ENCODE measurements at places on chromosomes 2 and 18.

GRCh38 chr2:217735899-217736298 lies 266.9 kb downstream of the TNS1 start:
- no peak for DNase-seq

GRCh38 chr2:15563227-15564100 lies 2.3 kb upstream of the NBAS start:
- no peak for DNase-seq

DNA sequence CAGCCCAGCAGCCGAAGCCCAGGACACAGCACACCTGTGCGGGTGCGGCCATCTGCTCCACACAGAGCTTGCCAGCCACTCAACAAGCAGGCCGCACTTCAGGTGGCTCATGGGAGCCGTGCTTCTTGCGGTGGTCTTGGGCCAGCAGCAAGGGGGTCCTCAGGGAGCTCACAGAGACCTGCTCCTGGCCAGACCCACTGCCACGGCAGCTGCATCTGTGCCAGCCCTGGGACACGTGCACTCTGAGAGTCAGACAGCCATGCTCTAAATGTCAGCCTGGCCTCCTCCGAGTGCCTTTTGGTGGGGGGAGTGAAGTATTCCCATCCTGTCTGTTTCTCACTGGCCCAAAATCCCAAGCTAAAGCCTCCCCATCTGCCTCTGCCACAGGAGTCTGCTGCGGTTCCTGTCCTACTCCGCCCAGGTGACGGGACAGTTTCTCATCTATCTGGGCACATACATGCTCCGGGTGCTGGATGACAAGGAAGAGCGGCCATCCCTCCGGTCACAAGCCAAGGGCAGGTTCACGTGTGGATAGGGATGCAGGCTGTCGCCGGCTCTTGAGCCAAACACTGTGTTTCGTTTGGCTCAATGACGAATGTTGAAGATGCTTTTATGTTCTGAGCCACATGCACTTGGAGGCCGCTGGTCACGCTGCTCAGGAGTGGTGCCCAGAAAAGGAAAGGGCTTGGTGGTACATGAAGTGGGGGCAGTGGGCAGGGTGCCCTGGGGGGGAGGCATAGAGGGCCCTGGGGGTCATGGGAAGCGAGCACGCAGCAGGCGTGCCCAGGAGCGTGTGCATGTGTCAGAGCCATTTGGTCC lies 22.8 kb downstream of the CIDEA start:
- no peak for DNase-seq

- DNase-seq = peak; percentile 38
Measured at GRCh38 chr2:209579230-209579749, 155.4 kb downstream of the MAP2 start.

- DNase-seq = no peak
Measured at GRCh38 chr2:164420787-164421186, 200.5 kb downstream of the GRB14 start.

- peak; percentile 54 for DNase-seq
Measured at GRCh38 chr2:140442319-140442718, 1662.1 kb upstream of the NXPH2 start.

GRCh38 chr2:218125095-218125494 lies 733 bp upstream of the CXCR2 start:
- peak; percentile 10 for DNase-seq

- no peak for DNase-seq
Measured at GRCh38 chr2:212536817-212537725, 1.5 kb downstream of the ERBB4 start.

DNA sequence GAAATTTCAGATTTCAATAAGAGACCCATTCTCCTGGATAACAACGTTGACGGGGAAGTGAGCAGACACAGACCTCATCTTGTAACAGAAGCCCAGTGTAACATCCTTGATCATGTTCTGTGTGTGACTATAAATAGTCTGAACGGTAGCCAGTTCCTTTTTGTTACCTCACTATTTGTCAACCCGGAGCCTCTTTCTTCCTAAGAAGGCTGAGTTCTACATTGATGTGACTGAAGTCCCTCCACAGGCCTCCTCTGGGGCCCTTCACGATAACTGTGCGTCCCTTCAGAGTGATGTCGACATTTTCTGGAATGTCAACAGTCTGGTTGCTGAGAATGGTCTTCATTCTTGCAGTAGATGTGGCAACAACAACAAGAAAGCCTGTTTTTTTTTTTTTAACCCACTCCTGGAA lies 6.3 kb upstream of the PLEKHM3 start:
- DNase-seq = peak; percentile 61

DNA sequence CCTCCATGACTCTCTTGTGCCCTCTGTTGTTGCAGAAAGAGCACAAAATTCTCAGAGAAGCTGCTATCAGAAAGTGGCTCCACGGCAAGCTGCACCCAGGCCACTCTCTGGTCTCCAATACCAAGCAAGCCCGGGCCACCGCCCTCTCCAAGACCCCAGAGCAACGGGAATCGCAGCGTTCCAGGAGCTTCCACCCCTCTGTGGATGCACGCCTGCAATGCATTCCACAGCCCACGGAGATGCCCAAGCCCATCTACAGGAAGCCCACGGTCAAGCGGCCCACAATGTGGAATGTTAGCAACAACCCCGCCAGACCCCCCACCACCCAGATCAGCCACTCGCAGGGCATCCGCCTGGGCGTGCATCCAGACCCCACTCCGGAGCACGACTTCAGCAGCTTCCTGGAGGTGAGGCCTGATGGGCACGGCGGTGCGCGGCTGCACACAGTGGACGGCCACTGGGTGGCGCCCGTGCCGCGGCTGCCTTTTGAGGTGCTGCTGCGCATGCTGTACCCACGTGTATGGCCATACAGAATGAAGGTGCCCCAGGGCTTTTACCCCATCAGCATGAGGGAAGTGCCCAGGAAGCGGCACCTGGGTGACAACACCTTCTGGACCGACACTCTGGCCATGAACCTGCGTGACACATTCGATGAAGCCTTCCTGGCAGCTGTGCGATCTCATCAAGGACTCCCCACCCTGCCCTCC lies 6.3 kb downstream of the ANKRD53 start:
- peak; percentile 58 for DNase-seq

DNA sequence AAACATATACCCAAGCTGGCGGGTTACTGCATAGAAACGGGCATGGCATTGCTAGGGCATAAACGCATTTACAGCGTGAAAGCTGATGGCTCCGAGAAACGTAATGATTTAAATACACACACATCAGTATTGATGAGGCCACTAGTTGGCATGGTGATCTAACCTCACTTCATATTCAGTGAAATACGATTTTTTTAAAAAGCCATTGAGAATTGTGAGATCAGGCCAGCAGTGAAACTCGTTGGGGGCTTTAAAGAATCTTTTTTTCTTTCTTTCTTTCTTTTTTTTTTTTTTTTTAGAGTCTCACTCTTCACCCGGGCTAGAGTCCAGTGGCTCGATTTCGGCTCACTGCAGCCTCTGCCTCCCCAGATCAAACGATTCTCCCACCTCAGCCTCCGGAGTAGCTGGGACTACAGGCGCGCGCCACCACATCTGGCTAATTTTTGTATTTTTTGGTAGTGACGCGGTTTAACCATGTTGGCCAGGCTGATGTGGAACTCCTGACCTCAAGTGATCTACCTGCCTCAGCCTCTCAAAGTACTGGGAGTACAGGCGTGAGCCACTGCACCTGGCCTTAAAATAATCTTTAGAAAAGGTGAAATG lies 2.4 kb upstream of the SMAD7 start:
- no peak for DNase-seq

GRCh38 chr2:240737958-240738357 lies 46.3 kb downstream of the AQP12A start:
- no peak for DNase-seq

- no peak for DNase-seq
Measured at GRCh38 chr2:200845669-200846325, 18.7 kb downstream of the CLK1 start.

- DNase-seq = no peak
Measured at GRCh38 chr2:134668821-134669220, 50.0 kb downstream of the TMEM163 start.

- DNase-seq = no peak
Measured at GRCh38 chr18:61583548-61583947, 250.3 kb downstream of the CDH20 start.

GRCh38 chr2:8662239-8662879 lies 19.5 kb upstream of the ID2 start:
- DNase-seq = peak; percentile 46

DNA sequence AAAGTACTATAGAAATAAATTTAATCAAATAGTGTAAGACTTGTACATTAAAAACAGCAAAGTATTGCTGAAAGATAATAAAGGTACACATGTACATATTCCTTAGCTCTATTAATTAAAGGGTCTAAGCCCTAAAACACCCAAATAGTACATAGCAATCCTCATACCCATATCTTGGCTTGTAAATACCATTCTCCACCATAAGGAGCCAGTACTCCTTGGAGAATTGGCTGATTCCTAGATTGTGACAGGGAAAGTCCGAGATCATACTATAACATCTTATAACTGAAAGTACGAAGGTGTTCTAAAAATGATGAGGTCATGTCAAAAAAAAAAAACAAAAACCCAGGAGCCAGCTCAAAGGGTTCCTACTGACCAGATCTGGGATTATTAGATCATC lies 614.6 kb downstream of the SUCLG1 start:
- no peak for DNase-seq

GRCh38 chr2:236867441-236868260 lies 218.0 kb upstream of the COPS8 start:
- DNase-seq = no peak

DNA sequence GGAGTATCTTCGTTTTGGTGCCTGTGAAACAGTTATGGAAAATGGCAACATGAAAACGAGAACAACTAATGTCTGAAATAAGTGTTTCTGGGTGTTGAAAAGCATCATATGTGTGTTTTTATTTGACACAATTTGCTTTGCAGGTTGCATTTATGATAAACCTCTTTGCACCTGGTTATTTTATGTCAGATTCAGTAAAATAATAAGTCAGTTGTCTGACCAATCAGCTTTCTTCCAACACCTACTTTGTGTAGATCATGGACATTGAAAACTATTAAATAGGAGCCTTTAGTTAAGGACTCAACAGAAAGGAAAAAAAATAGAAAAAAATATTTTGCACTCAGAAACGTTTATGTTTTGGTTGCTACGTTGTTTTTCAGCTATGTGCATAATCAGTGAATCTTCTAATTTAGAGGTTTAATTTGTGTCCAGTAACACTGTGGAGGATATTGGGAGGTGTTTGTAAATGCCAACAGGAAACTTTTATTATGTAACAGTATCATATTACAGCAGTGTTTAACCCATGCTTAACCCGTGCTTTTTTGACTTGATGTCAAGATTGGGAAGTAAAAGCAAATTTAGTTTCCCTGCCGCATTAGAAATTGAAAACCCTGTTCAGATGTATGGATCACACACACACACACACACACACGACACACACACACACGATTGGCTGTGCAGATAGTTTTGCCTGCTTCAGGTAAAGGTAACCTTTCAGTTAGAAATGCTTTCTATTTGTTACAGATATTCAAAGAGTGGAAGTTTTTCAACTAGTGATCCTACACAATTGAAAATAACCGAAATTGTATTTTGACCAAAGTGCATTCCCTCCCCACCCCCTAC lies 2.6 kb downstream of the PKP4 start:
- DNase-seq = peak; percentile 23

DNA sequence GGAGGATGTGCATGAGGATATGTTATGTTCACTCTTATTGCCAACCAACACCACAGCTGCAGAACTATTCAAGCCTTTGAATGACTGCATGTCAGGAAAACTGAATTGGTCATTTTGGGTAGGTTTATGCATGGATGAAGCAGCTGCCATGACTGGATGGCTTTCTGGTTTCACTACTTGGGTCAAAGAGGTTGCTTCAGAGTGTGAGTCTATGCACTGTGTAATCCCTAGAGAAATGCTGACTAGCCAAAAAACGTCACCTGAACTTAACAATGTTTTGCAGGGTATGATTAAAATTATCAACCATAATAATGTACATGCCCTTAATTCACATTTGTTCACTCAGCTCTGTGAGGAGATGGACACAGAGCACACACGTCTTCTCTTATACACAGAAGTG lies 206.7 kb upstream of the RBBP8 start:
- no peak for DNase-seq

GRCh38 chr18:48879008-48879431 lies 71.7 kb downstream of the SMAD7 start:
- no peak for DNase-seq

GRCh38 chr2:28447943-28448792 lies 47.7 kb upstream of the PLB1 start:
- peak; percentile 89 for DNase-seq

GRCh38 chr2:113070606-113070975 lies 2.8 kb downstream of the IL1F10 start:
- DNase-seq = no peak

DNA sequence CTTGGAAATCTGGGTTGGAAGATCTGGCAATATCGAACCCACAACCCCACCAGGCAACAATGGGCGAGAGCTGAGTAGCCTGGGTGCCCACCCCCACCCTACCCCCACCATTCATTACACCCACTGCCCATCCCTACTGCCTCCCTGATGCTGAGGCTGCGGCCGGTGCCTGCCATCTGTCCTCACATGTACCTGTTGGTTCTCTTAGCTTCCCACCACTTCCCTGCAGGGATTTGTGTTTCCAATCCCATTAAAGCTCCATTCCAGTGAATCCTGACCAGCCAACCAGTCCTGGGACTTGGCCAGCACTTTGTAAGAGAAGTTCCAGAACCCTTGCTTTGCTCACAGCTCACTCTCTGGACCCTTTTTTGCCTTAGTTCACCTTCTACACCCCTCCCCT lies 163.0 kb upstream of the SH3BP4 start:
- DNase-seq = no peak

- DNase-seq = peak; percentile 79
Measured at GRCh38 chr2:29923110-29923721, 1.8 kb upstream of the ALK start.

DNA sequence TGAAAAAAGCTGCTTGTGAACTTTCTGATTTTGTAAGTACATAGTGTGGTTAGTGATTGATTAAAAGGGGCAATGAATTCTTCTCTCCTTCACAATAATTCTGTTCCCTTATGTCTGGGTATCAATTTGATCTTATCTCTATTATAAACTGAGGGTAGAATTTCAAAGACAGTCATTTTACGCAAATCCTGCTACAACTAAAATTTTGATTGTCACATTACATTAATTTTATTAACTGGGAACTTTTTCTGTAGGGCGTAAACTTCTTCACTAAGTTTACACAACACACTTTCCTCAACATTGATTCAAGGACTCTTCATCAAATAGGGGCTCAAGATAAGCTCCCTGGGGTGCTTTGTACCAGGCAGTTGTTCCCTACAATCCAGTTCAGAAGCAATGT lies 5.0 kb upstream of the SLC8A1 start:
- DNase-seq = no peak

- DNase-seq = peak; percentile 48
Measured at GRCh38 chr2:9473985-9474360, 378 bp upstream of the IAH1 start.

GRCh38 chr2:166651080-166651675 lies 157.1 kb upstream of the SCN7A start:
- peak; percentile 87 for DNase-seq

GRCh38 chr2:9594366-9595054 lies 36.3 kb downstream of the YWHAQ start:
- DNase-seq = peak; percentile 87

DNA sequence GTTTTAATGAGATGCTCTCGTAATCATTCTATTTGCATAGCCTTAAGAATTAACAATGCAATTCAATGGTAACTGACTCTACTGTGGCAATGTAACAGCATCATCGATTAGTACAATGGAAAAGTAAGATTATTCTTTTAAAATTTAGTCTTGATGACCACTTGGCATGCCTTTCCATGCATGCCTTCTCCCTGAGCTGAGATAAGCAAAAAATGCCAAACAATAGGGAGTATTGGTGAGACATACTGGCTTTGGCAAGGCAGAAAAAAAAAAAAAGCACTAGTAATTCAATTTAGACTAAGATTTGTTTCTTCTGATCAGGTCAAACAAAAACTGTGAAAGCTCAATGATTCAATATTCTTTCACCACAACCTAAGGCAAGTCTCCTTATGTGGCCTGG lies 110.8 kb upstream of the TRIB2 start:
- peak; percentile 27 for DNase-seq
